ENCODE measurements at places on chromosomes 1 and 21.

GRCh38 chr1:172875892-172876291, 174.8 kb downstream of the TNFSF18 start:
- no peak for DNase-seq

DNA sequence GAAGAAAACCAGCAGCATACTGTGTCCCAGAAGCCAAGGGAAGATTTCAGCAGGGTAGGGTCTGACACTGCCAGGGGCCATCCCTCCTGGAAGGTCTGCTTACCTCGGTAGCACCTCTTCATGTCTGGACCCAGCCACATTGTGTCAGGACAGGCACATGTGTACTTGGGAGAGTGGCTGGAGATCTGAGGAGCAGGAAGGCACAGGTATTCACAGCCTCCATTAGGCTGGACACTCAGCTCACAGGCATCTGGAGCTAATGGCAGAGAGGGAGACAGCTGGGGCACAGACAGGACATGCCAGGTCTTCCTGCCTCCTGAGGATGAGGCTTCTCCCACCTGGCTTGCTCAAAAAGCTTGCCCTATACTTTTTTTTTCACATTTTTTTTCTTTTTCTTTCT, 19.9 kb upstream of the MAGOH start:
- no peak for DNase-seq

DNA sequence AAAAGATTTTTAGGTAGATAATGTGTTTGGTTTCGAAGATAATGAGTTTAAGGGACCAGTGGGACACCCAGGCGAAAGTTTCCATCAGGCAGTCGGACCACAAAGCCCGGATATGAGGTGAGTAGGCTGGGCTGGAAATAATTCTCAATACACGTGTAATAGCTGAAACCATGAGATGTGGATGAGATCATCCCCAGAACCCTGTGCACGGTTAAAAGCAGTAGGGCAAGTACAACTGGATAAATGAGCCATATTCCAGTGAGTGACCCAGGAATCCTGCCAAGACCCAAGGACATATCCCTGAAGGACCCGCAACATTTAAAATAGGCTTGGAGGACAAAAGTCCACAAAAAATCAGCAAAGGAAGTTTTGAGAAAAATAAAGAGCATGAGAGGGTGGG, 21.5 kb upstream of the NHLH2 start:
- DNase-seq = no peak

GRCh38 chr1:51607681-51608095, 9.2 kb upstream of the OSBPL9 start:
- DNase-seq = no peak

DNA sequence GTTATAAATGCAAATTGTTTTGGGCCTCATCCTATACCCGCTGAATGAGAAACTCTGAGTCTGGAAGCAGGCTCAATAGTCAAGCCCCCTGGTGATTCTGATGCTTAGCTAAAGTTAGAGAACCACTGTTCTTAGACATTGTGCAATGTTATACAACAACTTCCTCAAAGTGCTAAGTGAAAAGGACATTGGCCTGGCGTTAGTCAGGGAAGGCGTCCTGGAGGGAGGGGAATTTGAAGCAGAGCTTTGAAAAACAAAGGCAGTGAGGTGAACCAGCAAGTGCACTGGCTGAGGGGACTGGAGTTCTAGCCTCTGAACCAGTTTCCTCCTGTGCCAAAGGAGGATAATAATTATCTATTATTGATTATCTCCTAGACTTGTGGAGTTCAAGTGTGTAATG, 5.1 kb downstream of the CD1D start:
- DNase-seq = peak; percentile 24

GRCh38 chr1:229385853-229386456, 43.1 kb upstream of the CCSAP start:
- no peak for DNase-seq

DNA sequence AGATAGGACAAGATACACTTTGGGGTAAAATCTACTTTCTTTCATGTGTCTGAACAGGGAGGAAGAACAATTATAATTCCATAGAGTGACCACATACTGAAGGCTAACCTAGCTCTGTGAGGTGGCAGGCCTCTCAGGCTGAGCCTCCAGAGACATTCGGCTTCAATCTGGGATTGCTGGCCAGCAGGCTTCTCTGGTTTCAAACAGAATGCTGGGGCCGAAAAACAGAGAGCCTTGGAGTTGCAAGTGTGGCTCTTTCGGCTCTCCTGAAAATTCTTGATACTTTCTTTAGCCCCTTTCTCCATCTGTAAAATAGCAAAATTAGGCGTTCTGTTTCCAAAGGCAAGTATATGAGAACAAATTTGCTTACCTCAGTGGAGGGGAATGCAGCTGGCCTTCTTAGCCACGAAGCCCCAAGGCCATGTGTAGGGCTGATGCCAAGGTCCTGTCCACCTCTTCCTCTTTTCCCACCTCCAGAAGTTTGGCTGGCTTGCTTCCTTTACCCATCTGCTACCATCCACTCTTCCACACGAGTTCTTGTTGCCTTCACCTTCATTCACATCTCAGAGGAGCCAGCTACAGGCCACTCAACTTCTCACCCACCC, 30.0 kb upstream of the UBE2U start:
- DNase-seq = no peak

DNA sequence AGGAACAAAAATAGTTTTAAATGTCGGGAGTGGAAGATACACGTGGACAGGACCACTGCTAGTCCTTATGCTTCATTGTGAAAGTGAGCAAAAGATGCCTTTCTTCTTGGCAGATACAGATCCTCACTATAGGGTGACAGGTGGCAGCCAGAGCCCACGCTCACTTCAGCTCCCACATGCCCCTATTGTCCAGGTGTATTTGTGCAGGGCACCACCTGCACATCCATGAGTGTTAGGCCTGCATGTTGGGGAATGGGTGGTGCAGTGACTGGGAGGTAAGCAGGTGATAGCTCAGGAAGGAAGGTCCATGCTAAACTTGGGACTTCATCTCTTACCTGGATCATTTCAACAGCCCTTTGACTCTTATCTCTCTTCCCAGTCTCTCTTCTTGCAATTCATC, 27.4 kb downstream of the SLC5A9 start:
- DNase-seq = peak; percentile 30

Measured in iPS-NIHi11 (cell line).